COR-L47 (cell line): ENCODE measurements at places on chromosomes 3 and 15.

DNA sequence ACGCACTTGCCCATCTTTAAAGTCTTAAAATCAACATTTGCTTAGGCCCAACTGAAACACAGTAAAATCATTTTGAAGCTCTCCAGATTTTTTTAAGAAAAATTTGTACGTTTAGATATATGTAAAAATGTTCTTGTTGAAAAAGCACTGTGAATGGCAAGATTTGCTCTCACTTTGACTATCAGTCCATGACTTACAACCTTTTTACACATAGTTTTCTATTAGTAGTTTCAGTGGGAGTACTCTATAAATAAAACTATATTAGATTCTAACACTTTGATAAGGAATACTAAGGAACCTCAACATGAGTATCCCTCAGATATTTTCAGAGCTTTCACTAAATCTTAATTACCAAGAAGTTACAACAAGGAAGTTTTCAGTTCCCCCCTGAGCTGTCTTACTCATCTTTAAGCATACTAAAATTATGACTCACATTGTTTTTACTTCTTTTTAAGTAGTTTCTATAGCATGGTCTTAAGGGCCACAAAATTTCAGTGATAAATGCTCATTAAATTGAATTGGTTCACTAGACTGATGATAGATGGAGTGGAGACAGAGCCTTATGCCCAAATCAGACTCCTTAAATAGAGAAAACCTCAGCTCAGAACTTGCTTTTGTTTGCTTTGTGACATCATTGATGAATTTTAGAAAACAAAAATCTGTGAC is 31.6 kb upstream of the RAP2B start:
- no peak for DNase-seq

DNA sequence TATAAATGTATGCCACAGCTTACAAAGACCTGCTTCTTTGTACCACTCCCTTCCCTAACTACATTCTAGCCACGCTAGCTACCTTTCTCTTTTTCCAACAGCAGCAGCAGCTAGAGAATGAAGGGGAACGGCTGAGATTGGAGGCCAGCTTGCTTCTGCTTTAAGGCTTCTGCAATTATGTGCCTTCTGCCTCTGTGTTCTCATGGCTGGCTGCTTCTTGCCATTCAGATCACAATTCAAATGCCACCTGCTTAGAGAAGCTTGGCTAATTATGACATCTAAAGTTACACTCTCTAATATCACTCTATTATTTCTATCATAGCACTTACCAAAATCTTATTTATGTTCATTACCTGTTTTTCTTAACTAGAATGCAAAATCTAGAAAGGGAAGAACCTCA is 95.2 kb downstream of the RYK start:
- no peak for DNase-seq

DNA sequence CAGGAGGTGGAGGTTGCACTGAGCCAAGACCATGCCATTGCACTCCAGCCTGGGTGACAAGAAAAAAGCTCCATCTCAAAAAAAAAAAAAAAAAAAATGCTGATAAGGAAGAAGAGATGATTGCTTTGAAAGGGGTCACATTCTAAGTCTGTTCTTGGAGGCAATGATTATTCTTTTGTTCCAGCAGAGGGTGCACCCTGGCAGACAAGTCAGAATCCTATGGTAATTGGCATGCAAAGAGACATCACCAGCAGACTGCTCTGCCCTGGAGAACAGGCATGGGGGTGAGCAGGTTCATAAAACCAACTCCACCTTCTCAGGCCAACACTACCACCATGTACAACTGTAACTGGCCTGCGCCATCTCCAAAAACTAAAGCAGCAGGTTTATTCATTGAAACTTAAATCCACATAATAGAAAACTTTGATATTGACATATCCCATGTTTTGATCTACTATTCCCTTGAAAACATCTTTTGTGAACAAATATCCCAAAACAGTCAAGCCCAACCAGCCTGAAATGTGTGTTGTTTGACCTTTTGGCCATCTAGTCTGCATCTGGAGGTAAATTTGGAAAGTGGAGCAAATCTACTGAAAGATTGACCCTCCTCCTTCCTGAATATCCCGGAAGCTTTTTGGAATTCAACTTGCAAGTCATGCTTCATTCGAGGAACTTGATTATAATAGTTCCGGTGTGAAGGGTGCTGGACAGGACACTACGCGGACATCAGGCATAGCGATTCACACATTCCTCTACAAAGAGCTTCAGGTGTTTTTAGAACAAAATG is 100.3 kb downstream of the MECOM start:
- DNase-seq: peak; percentile 47

DNA sequence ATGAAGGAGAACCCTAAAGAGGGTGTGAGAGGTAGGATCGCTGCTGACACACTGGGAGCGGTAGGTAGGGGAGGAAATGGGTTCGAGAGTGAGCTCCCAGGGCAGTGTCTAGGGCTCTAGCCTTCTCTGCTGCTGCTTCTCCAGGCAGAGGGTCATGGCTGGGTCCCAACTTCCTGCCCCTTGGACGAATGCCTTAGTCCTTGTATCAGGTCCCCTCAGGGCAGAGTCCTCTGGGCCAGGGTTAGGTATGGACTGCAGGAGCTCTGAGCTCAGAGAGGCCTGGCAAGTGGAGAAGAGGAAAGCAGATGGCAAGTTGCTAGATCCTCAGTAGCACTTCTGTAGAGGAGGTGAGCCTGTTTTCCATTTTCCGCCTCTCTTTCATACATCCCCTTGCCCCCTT is 2.9 kb downstream of the CORO2B start:
- no peak for DNase-seq

DNA sequence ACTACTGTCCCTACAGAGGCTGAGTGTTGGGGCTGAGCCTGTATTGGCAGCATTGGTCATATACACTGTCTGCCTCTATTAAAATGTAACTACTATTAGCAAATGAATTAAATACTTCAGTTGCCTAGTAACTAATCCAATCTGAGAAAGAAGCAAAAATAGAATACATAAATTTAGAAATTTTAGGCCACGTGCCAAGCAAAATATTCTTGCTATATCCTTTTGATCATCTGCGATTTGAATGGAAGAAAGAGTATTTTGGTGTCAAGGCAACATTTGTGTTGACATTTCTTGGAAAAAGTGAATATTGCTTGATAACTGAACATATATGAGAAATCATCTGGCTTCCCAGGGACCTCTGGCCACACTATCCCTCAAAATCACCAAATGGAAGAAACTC is 148.2 kb upstream of the TOPAZ1 start:
- no peak for DNase-seq

- no peak for DNase-seq
Measured at GRCh38 chr15:68416158-68416535, 15.8 kb downstream of the ITGA11 start.

- DNase-seq: no peak
Measured at GRCh38 chr15:40815042-40815698, 7.9 kb upstream of the DNAJC17 start.

DNA sequence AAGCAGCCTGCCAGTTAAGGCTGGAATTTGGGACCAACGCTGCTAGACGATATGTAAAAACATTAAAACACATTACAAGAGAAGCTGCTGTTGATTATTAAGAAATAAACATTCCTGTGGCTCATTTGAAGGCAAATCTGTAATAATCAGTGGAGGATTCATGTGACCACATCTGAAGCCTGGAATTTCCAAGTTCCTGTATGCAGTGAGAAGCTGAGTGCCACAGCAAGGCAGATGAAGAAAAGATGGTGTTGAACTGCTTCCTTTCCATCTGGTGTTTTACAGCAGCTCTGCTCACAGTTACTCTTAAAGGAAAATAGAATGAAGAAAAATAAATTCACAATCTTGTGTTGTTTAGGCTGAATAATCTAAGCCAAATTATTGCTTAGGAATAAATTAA is 139.3 kb upstream of the ROBO2 start:
- DNase-seq: no peak

GRCh38 chr3:32216172-32216783 is 22.2 kb upstream of the CMTM8 start:
- no peak for DNase-seq

DNA sequence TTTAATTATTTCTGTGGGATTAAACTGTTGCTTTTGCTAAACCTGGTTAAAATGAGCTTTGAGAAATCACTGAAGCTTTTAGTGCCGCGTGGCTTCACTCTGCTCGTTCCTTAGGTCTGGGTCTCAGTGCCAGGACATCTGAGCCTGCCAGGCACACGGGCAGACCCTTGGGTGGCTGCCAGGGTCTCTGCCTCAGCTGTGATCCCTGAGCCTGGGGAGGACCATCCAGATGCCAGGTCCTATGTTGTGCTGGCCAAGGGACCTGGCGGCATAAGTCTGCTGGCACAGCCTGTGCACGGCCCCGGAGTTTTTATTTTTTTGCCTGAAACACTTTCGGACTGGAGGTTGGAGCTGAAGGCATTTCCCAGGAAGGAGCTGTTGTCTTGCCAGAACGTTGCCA is 328.1 kb downstream of the LRTM1 start:
- no peak for DNase-seq

DNA sequence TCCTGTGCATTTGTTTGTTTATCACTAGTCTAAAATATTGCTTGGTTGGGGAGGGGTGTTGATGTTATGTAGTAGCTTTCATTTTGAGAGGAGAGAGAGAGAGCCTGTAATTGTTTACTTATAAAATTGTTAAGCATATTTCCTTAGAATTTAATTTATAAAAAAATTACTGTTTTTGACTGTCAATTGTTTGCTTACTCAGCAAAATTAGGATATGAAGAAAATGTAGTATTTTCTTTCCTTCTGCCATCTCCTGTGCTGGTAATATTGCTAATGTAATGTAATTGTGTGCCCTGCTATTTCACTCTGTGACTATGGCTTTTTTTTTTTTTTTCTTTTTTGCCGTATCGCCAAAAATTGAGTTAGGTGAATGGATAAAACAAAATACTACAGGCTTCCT is 3.5 kb downstream of the U2SURP start:
- DNase-seq: no peak

DNA sequence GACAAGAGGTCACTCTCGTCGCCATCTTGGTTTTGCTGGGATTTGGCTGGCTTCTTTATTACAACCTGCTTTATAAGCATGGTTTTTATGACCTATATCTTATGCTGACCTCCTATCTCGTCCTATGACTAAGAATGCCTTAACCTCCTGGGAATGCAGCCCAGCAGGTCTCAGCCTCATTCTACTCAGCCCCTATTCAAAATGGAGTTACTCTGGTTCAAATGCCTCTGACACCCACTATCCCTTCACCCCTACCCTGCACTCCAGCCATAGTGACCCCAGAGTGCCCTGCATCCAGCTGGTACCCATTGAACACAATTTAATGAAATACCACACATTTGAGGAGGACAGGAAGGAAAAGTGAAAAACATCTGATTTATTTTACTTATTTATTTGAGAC is 23.4 kb downstream of the METTL6 start:
- DNase-seq: no peak

DNA sequence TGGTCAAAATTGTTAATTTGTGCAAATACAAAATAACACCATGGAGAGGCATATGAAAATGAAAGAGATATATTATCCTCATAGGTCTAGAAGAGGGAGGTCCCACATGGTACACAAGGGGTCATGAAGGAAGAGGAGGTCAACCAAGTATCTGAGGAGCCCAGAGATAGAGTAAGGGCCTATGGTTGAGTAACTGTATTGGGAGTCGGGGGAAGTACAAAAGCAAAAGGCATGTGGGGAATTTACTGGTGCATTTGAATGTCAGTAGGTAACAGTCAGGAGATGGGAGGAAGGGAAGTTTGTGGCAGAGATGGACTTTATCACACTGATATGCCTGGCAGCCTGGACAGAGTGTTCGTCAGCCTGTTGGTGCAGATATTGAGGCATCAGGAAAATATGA is 1113.7 kb downstream of the OTOL1 start:
- no peak for DNase-seq

- DNase-seq: no peak
Measured at GRCh38 chr3:31668242-31668641, 135.5 kb downstream of the STT3B start.

DNA sequence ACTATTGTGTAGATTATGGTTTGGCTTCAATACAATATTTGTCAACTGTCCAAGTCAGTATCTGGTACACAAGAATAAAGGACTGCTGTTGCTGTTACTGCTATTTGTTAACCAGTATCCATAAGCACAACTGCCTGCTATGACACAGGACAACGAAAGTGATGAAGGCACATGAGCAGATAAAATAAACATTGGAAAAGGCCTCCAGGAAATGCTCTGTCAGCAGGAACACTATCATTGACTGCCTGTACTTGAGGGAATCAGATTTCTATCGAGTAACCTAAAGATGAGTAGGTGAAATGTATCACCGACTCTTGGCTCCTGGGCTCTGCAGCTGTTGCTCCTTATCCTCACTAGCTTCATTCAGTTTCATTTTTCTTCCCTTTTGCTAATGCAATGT is 56.5 kb downstream of the FMN1 start:
- no peak for DNase-seq

DNA sequence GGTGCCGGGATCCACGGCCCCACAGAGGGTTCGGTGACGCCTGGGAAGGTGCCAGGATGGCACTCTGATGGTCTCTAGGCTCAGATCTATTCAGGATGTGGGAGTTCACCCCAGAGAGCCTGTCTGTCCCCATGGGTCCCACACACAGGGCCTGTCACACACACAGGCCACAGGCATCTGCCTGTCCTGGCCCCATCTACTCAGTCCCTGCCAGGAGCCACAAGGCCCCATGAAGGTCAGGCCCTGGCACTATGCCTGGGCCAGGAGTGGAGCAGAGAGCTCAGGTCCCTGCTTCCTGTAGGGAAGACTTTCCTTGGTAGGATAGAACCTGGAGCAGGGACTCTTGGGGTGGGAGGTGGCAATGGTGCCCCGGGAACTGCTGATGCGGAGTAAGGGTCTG is 49.0 kb upstream of the FURIN start:
- no peak for DNase-seq

DNA sequence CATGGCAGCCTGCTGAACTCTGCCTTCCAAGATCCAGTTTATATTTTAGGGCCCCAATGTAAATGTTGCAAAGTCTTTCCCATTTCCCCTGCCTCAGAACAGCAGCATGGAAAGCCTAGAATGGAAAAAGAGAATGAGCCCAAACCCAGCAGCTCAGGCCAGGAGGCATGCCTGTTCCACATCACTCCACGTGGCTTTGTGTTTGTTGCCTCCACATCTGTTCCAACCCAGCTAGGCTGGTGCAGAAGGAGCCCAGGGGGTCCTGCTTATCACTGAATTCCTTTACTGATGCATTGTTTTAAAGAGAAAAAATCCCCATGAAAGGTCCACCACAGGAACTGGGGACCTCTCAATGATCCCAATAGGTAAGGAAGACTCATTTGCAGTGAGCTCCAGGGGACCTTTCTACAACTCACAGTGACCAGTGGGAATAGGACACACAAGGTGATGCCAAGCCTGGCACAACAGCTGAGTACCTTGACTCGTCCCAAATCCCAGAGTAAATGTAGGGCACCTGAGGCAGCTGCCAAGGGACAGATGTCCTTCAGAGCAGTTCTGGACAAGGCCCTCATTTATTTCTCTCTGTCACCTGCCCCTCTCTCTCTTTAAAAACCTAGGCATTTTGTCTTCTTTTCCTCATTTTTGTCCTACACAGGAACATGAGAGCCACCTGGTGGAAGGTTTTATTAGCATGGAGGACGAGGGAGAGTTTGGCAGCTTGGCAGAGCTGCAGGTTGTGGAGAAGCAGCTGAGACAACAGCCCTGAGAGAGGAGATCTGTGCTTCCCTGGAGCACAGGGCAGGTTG is 41.7 kb upstream of the ADAMTS17 start:
- DNase-seq: peak; percentile 28

- no peak for DNase-seq
Measured at GRCh38 chr3:52086976-52087663, 30.7 kb upstream of the DUSP7 start.

- DNase-seq: no peak
Measured at GRCh38 chr3:132568422-132568821, 28.6 kb upstream of the ACKR4 start.
